Aorta (tissue), 5 donors: ENCODE measurements at places on chromosomes 4 and X. TPM values are rescaled to one million over a fixed set of nuclear protein-coding genes. Genes with fewer than 3 reads are reported as not detected.
A peak's percentile ranks its signal among the peaks of the same experiment; 100 is the strongest.

The MAGEA9B gene
- total RNA-seq: not detected

DNA sequence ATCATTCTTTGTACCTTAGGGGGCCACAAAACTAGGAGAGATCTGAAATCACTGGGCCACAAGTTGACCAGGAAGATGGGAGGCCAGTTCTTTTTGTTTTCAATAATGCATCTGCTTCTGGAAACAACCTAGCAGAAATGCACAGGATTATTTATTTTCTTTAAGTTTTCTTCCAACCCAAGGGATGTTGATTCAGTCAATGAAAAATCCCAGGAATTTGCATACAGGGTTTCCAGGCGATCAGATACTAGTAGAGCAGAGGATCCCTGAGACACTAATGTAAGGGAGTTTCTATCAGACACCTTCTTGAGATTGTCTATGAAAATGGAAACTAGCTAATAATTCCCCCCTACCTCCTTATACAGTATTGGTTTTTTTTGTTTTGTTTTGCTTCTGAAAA, 7.4 kb downstream of the ATOH1 start:
- no peaks in the 10 kb centered on the region for H3K4me1 ChIP-seq
- no peaks in the 10 kb centered on the region for H3K36me3 ChIP-seq
- no peak overlapping the region for H3K4me3 ChIP-seq
- H3K27ac ChIP-seq: no peak overlapping the region

DNA sequence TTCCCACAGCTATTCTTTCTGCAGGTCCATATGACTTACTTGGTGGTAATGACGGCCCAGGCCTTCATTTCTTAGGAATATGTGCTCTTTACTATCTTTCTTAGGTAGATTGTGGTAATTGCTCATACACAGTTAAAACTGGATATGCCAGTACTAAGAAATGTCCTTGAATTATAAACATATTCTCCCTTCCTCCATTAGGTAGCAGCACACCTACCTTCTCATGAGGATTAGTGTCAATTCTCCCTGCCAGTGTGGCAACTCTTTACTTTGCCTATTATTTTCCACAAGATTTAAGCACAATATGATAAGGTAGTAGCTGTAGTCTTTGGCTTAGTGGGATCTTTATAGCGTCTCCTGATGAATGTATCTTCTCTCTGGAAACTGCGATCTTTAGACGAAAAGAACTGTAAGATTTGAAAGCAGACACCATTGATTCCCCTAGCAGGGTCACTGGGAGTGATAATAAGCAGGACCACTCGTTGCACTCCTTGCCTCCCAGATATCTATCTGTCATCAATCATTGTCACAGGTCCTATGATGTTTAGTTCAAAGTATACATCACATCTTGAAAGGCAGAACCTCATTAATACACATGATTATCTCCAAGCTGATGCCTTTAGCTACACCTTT, 1240.7 kb downstream of the C4orf33 start:
- H3K27me3 ChIP-seq: no peaks in the 10 kb centered on the region
- H3K36me3 ChIP-seq: no peaks in the 10 kb centered on the region
- H3K27ac ChIP-seq: no peak overlapping the region
- no peak for DNase-seq
- H3K4me3 ChIP-seq: no peak overlapping the region

DNA sequence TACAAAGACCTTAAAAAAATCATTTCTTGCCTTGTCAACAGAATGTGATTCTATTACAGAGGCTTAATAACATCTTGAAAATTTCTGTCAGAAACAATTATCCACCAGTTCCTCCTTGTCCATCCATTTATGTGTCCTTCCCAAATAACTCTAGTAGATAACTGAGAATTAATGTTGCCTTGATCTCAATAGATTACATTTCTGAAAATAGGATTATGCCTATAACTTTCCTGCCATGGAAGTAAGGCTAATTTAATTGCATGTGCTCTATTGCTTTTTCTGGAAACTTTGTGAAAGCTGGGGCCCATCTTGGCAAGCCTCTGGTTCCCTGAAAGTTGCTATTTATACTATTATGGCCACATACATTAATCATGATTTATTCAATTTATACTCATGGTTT, 76.2 kb upstream of the UNC5C start:
- H3K36me3 ChIP-seq: no peaks in the 10 kb centered on the region
- no peaks in the 10 kb centered on the region for H3K27me3 ChIP-seq
- H3K4me3 ChIP-seq: no peak overlapping the region
- H3K27ac ChIP-seq: no peak overlapping the region
- no peak for DNase-seq

The AMTN gene
- not detected for total RNA-seq

DNA sequence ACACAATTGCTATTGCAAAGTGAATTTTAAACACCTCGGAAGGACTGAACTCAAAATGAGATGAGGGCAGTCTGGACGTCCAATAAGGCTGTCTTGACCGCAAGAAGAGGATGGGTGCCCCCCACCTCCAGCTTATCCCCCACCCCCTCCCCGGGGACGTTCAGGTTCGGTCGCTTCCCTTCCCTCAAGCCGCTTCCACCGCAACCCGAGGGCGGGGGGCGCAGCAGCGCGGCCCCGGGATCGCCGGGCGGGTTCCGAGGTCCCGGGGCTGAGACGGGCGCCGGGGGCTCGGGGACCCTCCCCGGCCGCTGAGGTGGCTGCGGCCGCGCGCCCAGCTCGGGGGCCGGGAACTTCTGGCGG, 480 bp downstream of the USP46 start:
- H3K27ac ChIP-seq: peak overlapping the region; percentile 15
- no peaks in the 10 kb centered on the region for H3K27me3 ChIP-seq
- H3K4me3 ChIP-seq: peak overlapping the region; percentile 92
